ENCODE measurements at places on chromosomes 2 and 18.

- DNase-seq = no peak
Measured at GRCh38 chr18:38198956-38199355, 633.4 kb upstream of the CELF4 start.

- DNase-seq = no peak
Measured at GRCh38 chr2:7665880-7666279, 748.7 kb downstream of the RNF144A start.

DNA sequence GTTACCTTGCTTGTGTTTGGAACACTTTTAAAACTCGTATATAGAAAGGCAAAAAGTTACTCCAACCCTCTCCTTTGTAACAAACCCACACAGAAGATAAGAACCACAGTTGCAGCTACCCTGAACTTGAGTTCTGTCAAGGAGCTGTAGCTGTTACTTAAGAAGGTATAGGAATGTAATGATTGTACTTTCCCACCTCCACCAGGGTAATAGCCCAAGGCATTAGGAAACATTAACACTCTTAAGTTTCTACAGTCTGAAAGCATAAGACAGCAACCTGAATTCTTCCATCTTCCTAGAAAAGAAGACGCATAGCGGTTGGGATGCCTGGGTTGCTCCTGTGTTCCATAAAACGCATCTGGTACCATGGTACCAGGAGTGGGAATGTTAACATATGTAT, 43.0 kb downstream of the ITGA4 start:
- no peak for DNase-seq

GRCh38 chr2:223114170-223114569, 62.2 kb downstream of the KCNE4 start:
- DNase-seq = no peak

- no peak for DNase-seq
Measured at GRCh38 chr18:75003764-75004690, 204.9 kb downstream of the PTGR3 start.

DNA sequence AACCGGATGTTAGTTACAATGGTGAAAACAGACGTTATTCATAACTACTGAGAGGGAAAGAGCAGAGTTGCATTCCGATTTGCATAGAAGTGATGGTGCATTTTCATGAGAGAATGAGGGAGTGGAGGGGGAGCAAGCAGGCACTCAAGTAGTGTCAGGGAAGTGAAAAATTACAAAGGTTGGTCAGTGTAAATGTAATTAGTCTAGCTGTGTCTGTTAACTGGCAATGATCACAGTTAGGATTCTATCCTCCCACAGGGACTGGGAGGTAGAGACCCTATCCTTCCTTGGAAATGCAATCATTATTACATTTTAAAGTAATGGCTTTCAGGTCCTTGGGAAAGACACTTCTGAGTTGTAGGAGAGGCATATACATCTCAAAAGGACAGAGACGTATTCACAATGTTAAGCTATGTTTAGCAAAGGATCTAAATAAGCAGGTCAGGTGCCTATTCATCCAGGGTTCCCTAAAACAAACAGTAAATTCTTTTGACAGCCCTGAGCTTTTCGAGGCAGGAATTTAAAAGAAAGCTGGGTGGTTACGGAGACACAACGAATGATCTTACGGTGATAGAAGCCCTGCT, 1671.8 kb upstream of the DDX18 start:
- DNase-seq = no peak

All from T47D (cell line).